ENCODE measurements at places on chromosomes 2 and 18.

GRCh38 chr18:75530566-75531211, 103.2 kb upstream of the SMIM21 start:
- DNase-seq = no peak

GRCh38 chr2:172074254-172074653, 11.1 kb upstream of the DLX1 start:
- DNase-seq = no peak

DNA sequence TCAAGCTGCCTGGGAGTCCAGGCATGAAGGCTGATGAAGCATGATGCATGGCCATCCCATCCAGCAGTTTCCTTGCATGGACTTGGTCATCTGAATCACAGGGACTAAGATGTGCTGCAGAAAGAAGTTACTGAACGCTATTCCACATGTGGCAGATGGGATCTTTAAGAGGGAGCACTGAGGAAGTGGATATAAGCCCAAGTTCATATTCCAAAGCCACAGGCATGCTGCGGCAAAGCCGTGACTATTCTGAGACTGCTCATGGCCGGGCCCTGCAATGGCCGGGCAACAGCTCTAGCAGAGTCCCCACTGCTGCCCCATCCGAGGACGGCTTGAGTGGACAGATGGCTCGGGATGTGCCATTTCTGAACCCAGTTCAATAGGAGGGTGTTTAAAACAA, 61.5 kb downstream of the STPG4 start:
- DNase-seq = no peak

DNA sequence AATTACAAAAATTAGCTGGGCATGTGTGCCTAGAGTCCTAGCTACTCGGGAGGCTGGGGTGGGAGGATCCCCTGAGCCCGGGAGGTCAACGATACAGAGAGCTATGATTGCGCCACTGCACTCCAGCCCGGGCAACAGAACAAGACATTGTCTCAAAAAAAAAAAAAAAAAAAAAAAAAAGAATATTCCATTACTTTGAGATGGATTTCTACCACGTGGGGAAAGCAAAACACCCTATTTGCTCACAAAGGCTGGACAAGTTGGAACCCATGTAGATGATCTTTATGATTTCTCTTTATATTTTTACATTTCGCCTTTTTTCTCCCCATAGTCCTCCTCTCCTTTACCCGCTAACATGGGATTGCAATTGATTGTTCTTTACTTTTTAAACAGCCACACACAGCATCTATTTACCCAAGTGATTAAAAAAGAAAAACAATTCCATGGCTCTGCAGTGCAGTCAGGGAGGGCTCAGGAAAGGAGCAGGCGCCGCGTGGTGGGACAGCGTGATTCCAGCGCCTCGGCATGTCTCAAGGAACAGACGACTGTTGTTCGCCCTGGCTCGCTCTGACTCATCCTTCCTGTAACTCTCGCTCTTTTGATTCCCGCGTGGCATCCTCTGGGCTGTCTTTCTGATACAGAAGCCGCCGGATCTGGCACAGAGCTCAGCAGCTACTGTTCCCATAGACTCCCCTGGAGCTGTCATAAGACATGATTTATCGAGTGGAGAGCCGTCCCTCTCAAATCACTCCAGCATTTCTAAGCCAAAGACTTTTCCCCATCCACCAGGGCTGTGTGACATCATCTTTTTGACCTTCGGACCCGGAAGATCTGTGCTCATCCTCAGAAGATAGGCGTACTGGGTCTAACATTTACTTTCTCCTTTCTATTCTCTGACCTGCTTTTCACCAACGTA, 230.4 kb upstream of the AGAP1 start:
- peak; percentile 69 for DNase-seq

DNA sequence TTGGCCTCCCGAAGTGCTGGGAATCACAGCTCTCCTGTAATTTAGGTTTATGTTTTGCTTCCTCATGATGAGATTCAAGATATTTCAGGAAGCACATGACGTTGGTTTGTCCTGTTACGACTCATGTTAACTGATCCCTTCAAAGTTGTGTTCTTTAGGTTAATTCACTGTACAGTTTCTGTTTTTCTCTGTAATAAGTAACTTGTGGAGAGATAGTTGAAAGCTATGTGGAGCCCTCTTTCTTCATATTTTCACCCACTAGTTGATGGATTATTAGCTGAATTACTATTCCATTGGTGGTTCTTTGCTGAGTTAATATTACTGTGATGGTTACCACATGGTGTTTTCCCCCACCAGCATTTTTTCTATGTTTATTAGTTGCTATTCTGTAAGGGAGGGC, 18.3 kb upstream of the CHCHD5 start:
- DNase-seq = no peak

DNA sequence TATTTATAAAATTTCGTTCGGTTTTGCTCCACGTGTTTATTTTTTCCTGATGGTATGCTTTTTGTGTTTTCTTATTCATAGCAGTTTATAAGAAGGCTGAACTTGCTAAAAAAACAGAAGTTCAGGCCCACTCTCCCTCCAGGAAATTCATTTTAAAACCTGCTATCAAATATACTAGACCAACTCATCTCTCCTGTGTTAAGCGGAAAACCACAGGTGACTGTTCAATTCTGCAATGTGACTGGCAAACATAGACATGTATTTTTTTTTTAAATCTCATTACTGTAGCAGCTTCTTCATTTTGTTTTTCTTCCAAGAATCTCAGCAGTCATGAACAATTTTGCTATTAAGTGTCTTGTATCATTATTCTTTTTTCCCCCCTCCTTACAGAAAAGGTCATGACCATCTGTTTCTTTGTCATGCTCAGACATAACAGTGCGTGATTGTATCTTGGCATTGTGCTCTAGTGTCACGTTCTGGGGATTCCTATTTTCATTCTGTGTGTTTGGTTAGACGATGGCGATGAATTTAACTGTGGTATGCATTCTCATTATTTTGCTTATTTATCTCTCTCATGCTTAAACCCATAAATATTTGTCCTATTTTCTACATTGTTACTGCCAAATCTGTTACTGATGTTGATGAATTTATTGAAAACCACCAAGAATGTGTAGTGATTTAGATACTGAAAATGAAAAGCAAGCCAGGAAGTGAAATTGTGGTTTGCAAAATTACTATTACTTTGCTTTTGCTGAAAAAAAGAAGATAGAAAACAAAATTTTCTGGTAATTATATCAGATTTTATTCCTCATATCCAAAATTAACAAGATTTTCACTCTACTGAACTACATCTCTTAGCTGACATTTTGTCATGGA, 74.6 kb upstream of the UNC80 start:
- no peak for DNase-seq

- DNase-seq = no peak
Measured at GRCh38 chr18:44781886-44782285, 101.2 kb downstream of the SETBP1 start.

GRCh38 chr2:2045950-2046349, 285.1 kb downstream of the MYT1L start:
- no peak for DNase-seq

DNA sequence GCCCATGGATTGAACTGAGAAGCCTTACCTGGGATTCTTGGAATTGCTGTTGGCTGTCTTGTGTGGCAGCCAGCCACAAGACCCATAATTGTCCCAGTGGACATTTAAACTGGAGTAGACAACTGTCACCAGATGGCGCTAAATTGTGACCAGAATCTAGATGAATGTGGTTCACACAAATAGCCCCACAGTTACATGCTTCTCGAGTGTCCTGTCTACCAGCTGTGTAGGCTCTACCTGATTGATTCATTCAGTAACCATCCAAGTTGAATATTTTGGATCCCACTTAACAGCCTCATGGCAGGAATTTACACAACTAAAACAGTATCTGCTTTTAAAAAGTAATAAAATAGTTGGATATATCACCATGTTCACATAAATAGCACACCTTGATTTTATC, 73.2 kb downstream of the MAP4K4 start:
- peak; percentile 15 for DNase-seq

DNA sequence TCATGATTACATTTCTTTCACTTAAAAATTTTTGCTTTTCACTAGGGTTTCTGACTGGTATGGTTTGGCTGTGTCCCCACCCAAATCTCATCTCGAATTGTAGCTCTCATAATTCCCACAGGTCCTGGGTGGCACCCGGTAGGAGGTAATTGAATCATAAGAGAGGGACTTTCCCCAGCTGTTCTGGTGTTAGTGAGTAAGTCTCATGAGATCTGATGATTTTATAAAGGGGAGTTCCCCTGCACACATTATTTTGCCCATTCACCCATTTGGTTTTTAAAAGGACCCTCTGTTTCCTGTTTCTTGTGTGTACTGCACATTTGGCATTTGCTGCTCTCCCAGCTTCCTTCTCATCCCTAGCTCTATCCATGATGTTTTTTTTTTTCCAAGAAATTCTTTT, 27.8 kb upstream of the NETO1 start:
- DNase-seq = no peak

DNA sequence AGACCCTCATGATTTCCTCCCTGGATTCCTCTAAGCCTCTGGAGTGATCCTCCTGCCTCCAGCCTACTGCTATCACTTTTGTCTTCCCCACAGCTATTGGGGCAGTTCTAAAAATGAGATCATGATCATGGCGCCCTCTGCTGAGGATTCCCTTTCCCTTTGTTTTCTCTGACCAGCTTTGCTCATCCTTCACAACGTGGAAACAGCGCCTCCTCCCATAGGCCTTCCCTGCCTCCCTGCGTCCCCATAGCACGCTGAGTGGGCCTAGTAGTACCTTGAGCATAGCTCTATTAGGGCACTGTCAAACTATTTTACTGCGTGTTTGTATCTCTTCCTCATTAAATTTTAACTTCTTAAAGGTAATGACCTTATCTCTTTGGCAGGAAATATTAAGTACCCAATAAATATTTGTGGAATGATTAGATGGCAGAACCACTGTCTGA, 207.0 kb upstream of the FANCL start:
- DNase-seq = peak; percentile 80

DNA sequence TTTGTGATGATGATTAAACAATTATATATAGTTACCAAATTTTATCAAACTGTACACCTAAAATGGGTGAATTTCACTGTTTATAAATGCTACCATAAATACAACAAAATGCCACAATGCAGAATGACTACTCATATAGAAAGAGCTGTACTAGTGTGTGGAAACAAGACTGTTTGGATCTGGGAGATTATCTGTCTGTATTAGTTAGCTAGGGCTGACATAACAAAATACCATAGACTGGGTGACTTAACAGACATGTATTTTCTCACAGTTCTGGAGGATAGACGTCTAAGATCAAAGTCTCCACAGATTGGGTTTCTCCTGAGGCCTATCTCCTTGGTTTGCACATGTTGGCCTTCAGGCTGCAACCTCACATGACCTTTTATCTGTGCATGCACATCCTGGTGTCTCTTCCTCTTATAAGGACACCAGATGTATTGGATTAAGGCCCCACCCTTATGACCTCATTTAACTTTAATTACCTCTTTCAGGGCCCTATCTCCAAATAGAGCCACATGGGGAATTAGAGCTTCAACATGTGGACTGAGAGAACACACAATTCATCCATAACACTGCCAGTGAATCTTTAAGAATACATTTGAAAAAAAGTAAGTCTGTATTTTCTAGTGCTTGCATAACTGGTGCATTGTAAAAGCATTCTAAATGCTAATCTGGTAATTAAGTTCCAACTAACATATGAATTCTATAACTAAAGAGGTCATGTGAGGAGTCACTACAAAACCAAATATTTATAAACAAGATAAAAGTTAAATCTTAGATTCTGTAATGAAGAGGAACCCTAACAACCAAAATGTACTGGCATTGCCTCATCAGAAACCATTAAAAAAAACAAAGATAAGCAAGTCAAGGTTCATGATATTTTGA, 699.6 kb downstream of the NYAP2 start:
- no peak for DNase-seq

- no peak for DNase-seq
Measured at GRCh38 chr2:129910446-129911362, 68.8 kb upstream of the RAB6C start.

- no peak for DNase-seq
Measured at GRCh38 chr2:221018262-221018661, 553.8 kb downstream of the EPHA4 start.

- no peak for DNase-seq
Measured at GRCh38 chr2:69594341-69594740, 49.2 kb downstream of the AAK1 start.

DNA sequence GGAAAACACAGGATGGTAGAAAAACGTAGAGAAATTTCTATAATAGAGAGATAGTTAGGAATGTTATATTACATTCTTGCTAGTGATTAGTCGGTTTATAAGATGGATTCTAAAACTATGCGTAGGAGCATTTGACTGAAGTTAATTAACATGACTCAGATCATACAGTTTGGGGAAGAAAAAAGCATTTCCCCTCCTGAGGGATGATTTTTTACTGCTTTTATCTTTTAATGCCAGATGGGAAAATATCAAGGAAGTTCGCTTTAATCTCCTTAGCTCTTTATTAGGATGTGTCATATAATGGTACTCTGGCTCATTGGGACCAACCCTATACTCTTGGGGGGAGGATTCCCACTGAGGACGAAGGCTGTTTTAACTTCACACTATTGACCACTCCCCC, 502.1 kb downstream of the TGIF1 start:
- DNase-seq = no peak

GRCh38 chr2:46915281-46915810, at the start of gene MCFD2:
MCFD2 (minus strand) TSS chr2:46915806; CDS start chr2:46909171, 6,635 bp downstream.
- DNase-seq = no peak

- peak; percentile 63 for DNase-seq
Measured at GRCh38 chr18:34631093-34631966, 78.8 kb upstream of the DTNA start.

- no peak for DNase-seq
Measured at GRCh38 chr2:229489016-229489415, 217.9 kb upstream of the PID1 start.

DNA sequence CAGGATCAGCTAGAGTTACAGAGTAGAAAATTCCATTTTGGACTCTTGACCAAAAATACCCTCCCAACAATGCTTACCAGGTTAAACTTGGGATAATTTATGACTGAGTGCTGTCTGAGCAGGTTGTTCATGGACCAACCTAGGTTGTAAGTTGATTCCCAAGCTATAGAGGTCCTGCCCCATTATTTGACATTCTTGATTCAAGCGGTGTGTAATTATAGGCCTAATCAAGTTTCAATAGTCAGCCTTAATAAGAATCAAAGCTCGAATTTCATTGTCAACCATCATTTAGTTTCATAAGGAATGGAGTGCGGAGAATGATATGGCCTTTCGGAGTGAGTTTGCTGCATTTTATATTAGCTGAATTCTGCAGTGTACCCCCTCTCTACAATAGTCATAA, 152.8 kb upstream of the FIGN start:
- peak; percentile 12 for DNase-seq

GRCh38 chr2:67322353-67323001, 74.7 kb upstream of the ETAA1 start:
- DNase-seq = peak; percentile 40

DNA sequence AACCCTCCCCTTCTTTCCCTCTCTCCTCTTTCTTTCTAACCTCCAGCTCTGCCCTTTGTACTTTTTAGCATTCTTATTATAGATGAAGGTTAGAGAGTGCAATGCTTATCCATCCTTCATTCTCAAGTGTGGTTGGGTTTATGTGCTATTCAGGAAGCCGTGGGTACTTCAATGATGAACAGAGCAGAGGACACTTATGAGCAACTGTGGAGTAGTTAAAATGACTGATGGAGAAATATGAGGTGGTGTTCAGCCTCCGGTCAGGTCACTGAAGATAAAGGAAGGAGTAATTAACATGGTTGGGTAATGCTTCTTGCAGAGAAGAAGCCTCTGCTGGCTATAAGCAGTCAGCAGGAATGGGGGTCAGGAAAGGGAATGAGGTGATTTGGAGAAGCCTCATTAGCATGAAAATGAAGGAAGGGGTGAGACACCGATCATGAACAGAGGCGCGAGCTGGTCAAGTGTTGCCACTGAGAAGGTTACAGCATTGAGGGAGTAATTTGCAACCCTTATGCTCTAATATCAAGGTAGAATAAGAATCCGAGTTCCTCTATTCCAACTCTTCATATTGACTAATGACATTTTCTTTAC, 174.7 kb downstream of the LPIN1 start:
- no peak for DNase-seq

All from NCI-H748 treated with DMSO at 0.1 percent for 48 hours (cell line).